ENCODE measurements at places on chromosomes 12 and 14.
A peak's percentile ranks its signal among the peaks of the same experiment; 100 is the strongest.

DNA sequence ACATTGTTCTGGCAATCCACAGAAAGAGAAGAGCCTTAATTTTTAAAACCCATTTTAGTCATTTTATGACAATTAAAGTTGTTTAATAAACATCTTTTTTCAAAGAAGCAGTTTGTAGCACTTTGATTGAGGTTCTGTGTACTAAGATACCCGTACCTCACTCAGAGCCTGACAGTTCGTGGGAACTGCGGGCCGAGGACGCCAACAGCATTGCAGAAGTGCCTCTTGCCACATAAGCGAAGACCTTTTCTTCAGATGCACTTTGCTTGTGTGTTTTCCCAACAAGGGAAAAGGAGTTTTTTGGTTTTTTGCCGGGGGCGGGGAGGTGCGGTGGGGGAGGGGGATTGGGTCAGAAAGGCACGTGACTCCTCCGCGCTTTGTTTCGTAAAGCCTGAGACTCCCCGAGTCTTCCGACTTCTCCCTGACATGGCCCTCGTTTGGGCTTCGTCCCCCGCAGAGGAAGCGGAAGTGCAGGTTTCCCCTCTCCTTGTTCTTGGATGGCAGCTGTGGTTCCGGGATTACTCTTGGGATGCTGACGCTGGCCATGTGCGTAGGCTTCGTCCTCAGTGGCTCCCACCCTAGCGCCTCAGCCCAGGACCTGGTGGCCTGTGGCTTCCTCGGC is 70.8 kb downstream of the WDR20 start:
- DNase-seq = no peak

GRCh38 chr12:109764776-109765445 is 51.3 kb downstream of the FAM222A start:
- DNase-seq = no peak

GRCh38 chr12:24767016-24767415 is 181.9 kb downstream of the BCAT1 start:
- DNase-seq = no peak

DNA sequence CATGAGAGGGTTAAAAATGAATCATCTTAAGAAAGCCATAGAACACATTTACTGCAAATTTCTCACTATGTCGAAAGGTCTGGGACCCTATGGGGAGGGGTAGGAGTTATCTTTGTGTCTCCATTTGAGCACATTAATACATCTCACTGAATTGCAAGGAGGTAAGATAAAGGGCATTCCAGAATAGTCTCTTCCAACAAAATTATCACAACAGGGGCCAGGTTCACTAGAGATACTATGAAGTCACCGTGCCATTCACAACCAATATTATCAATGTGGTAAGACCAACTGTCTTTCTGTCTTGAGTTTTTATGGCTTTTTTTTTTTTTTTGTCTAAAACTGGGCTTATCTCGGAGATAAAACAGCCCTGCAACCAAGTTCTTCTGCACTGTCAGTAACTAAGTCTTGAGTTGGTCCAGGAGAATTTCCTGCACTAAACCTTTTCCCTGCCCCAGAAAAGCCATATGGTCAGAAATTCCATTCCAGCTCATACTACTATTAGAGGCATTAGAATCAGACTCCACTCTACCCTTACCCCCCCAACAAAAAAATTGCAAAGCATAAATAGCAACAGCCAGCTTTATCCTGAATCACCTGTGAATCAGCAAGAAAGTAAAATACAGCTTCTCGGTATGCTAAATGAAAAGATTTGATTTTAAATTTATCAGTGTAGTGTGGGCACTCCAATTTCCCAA is 79.7 kb downstream of the PTPRR start:
- DNase-seq = no peak

DNA sequence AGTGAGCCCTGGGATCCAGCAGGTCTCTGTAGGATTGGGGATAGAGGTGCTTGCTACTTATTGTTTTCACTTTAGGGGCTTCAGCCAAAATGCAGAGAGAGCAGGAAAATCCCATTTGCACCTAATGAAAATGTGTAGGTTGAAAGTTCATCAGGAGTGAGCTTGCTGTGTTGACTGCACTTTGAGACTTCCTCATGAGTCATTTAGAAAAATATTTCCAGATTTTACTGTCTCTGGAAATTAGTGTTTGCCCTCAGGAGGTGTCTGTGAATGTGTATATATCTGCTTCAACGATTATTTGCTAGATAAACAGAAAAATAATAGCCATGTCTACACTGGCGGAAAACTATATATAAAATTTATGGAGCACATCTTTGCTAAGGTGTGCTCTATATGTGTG is 159.3 kb downstream of the CAND1 start:
- DNase-seq = no peak

GRCh38 chr12:70185301-70185700 is 57.9 kb upstream of the CNOT2 start:
- DNase-seq = no peak

GRCh38 chr12:76346798-76347420 is 1.3 kb downstream of the BBS10 start:
- peak; percentile 63 for DNase-seq

GRCh38 chr14:82642425-82642824 is 1108.8 kb upstream of the SEL1L start:
- no peak for DNase-seq

GRCh38 chr14:20657216-20658211 is 16.0 kb upstream of the OR6S1 start:
- DNase-seq = no peak

- DNase-seq = no peak
Measured at GRCh38 chr14:72847721-72848120, 46.2 kb downstream of the DPF3 start.

- DNase-seq = no peak
Measured at GRCh38 chr14:90518941-90519256, 122.1 kb downstream of the CALM1 start.

DNA sequence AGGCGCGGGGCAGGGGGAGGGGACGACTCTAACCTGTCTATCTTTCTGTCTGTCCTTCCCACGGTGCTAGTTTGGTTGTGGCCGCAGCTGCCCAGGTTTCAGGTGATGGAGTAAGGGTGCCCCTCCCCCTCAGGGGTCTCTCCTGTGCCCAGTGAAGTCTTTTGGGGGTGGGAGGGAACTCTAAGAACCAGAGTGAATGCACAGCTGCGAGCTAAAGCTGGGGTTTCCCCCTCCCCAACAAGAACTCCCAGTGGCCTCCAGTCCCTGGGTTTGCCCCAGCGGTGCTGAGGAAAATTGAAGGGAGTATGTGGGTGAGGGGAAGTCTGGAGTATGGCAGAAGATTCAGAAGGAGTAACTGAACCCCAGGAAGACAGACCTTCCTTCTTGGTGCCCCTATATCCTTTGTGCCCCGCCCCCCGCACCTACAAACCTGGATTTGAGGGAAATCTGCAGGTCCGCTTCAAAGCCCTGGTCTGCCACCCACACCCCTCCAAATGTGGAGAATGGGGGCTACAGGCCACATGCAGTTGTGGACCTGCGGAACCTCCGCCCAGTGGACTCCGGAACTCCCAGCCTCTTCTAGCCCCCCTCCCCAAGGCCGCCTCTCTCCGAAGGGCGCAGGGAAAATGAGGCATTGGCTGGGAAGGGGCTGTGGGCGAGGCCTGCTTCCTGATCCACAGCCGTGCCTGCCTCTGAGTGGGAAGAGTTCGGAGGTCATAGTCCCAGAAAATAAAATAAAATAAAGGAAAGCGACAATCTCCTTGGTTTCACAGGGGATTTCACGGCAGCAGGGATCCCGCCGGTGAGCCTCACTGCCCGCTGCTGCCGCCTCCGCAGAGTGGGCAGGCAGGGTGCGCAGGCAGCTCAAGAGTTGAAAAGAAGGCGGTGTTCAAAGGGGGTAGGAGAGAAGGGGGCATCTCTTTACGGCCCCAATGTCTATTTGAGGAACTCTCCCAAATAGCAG is 3.4 kb upstream of the HOXC9 start:
- DNase-seq = no peak

DNA sequence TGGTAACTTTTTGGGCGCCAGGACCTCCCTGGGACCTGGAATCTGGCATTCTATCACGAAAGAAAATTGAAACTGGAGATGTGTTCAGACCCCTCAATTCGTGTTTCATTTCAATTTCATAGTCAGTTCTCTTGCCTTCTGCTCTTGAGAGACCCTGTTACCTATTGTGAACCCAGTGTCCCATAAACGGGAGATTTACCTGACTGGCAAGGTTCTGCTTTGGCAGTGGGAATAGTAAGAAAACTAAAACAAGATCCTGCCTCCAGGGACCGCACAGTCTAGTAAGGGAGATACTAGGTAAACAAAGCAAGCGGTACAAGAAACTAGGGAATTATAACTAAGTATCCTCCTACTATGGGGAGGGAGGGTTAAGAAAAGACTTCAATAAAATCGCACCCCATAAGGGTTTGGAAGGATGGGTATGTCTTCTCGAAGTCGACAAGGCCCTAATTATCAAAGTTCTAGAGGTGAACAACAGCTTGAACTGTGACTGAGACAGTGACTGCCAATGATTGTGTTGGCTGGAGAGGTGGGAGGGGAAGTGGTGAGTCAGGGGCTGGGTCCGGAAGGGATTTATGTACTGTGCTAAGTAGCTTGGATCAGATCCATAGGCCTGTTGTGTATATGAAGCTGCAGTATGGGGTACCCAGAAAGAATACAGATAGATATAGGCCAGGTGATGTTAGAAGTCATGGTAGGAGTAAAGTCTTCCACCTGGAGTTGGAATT is 754 bp downstream of the ACSS3 start:
- no peak for DNase-seq

GRCh38 chr12:6323340-6323994 is 13.0 kb downstream of the PLEKHG6 start:
- peak; percentile 88 for DNase-seq

DNA sequence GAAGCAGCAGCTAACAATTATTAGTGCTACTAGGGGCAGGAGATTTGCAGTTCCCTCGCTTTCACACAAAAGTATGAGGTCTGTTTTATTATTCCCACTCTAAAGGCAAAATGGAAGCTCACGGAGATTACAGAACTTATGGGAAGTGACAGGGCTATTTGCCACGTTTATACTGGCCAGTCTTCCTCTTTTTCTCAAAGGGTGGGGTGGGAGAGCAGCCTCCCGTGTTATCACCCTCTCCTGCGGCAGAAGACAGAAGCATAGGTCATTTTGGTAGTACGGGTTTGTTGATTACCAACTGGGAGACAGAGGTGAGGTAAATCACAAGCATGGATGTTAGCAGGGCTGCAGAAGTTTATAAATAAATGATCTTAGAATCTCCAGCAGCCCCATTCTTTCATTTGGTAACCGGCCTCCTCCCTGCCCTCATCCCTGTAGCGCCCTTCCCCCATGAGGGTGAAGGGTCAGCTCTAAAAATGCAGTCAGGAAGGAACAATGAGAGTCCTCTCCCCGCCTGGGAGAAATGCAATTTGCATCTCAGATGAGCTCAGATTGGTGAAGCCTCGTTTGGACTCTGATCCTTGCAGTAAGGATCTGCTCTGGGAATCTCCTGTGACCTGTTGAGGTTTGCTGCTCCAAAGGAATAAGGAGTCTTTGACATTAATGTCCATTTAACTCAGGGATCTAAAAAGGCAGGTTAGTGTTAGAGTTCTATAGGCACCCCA is 44.7 kb upstream of the SINHCAF start:
- DNase-seq = no peak

- DNase-seq = no peak
Measured at GRCh38 chr12:108231109-108231905, 102.2 kb downstream of the WSCD2 start.

- no peak for DNase-seq
Measured at GRCh38 chr12:52215587-52216031, 17.4 kb upstream of the KRT7 start.

- DNase-seq = no peak
Measured at GRCh38 chr14:76936483-76936882, 92.0 kb downstream of the IRF2BPL start.

DNA sequence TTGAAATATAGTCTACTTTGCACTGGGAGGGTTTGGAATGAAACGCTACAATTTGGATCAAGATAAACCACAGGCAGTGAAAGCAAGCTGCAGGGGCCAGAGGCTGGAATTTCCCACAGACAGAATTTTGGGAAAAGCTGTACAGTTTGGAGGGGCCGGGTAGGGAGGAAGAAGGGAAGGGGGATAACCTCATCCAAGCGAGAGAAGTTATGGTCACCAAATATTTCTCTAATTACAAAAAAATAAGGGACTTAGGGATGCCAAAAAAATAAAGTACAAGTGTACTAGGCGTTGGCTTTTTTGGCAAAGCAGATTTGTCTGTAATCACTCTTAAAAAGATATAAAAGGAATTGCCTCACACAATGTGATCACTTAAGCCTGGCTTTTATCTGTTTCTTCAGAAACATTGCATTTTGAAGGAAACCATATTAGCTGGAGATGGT is 31.2 kb upstream of the ADGRD1 start:
- DNase-seq = no peak

DNA sequence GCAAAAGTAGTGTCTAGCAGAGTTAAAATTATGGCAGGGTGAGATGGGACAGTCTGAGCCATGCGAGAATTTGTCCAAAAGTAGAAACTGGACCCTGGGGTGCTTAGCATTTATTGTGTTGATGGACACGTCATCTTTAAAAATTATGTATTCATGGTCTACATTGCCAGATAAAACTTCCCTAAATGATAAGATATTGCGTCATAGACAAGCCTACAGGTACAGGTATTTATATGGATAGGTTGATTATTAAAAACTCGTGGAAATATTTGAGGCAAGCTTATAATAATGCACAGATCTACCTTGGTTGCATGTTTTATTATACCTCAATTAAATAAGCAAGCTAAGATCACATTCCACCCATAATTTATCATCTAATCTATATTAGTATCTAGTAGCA is 196.0 kb upstream of the PDZRN4 start:
- DNase-seq = no peak

DNA sequence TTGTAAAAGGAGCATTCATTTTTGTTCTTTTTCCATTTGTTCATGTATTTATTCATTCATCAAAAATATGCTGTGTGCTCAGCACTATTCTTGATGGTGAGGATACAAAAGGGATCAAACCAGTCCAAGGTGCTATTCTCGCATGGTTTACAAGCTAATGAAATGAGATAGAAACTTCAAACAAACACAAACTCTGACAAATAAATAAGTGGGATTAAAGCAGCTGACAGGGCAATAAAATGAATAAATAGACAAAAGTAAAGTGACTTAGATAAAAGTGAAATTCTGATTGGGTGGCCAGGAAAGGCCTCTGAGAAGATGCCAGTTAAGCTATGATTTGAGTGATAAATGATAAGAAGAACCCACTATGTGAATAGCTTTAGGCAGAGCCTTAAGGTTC is 162.0 kb upstream of the PDZRN4 start:
- no peak for DNase-seq

GRCh38 chr12:69475237-69475975 is 5.2 kb downstream of the FRS2 start:
- no peak for DNase-seq

- DNase-seq = no peak
Measured at GRCh38 chr14:51836417-51836816, 24.0 kb upstream of the GNG2 start.

DNA sequence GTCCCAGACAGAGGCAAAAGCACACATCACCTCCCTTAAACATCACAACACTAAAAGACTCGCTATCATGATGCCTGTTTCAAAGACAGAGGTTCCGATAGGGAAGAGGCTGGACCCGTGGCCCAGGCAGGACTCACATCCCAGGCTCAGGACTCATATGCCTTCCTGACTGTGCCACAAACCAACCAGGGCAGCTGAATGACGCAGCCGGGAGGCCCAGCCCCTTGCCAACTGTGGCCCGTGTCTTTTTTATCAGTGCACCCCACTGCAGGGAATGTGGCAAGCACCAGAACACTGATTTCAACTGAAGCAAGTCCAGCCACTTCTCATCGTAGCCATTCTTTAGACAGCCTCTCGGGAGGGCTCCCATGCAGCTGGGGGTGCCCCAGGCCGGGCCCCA is 132.3 kb downstream of the KSR2 start:
- no peak for DNase-seq

- peak; percentile 47 for DNase-seq
Measured at GRCh38 chr12:91952916-91953315, 192.7 kb downstream of the BTG1 start.
